ENCODE measurements at places on chromosomes 6 and 20.

DNA sequence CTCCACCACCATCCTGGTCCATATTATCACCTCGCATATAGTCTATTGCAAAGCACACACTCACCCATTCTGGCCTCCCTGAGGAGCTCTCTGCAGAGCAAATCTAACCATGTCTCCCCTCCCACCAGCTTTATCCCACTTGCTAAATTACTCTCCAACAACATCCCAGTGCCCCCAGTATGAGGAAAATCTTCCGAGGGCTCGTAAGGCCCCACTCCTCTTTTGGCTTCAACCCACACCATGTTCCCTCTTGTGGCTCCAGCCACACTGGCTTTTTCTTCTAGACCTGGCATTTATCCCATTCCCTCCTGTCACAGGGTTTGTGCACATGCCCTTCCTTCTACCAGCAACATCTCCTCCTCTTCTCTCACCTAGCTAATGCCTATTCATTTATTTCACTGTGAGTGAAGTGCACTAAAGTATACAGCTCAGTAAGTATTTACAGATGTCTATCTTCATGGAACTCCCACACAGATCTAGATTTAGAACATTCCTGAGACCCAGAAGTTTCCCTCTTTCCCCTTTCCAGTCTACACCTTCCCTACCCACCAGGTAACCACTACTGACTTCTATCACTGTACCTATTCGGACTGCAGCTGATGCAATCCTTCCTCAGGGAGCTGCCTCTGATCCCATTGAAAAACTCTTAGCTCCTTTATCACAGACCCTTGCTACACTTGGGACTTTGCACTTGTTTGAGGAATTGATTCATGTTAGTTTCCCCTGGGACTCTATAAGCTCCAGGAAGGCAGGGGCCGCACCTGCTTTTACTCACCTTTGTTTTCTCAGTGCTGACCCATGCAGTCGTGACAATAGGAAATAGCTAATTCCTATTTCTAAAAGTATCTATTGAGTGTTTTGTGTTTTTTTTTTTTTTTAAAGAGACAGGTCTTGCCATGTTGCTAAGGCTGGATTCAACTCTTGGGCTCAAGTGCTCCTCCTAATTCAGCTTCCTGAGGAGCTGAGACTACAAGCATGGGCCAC lies 15.5 kb downstream of the MRPL14 start:
- no peak for DNase-seq

DNA sequence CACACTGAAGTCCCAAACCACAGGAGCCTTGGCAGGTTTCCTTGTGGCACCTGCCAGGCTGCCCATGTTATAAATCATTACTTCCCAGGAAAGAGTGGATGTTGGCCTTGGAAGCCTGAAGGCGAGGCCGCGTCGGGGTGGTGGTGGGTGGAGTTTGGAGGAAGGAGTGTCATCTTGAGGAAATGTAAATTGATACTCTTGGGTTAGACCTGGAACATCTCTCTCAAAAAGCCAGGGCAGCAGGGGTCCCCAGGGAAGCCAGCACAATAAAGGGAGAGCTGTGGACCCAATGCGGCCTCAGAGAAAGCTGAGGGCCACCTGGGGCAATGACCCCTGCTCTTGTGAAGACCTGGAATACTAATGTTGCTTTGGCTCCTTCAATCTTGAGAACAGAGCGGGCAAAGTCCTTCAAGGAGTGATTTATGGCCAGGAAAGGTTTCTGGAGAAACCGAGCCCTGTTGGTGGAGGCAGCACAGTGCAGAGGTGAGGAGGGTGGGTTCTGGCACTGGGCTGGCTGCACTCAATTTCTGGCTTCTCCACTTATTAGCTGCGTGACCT lies 26.3 kb upstream of the TRAF3IP2 start:
- peak; percentile 64 for DNase-seq

GRCh38 chr6:79669766-79670165 lies 38.6 kb downstream of the SH3BGRL2 start:
- no peak for DNase-seq

DNA sequence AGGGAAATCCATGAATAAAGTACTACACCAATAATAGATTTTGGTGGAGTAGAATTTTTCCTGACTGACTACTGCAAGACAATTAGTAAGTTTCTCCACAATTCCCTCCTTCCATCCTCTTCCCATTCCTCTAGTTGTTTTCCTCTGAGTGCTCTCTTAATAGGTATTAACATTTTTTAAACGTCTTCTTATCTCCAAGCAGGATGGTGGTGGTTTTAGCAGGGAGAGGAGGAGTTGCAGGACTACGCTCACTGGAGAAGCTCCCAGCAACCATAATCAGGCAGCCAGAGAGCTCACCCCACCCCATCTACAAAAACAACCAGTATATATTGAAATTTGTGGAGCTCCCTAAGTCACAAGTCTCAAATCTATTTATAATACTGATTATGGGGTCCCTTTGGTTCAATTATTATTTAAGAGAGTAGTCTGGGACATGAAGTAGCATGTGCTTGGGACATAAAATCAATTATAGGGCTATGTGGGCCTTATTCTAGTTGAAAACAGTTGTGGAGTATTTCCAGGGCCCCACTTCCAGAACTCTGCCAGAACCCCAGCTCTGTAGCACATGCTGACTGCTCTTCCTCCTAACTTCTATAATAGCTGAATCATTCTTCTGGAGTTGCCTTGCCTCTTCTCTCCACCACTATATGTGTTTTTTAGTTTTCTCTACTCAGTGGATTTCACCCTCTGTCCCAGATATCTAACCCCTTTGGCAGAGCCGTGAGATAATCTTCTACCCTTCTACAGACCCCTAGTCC lies 49.8 kb downstream of the MYB start:
- no peak for DNase-seq

DNA sequence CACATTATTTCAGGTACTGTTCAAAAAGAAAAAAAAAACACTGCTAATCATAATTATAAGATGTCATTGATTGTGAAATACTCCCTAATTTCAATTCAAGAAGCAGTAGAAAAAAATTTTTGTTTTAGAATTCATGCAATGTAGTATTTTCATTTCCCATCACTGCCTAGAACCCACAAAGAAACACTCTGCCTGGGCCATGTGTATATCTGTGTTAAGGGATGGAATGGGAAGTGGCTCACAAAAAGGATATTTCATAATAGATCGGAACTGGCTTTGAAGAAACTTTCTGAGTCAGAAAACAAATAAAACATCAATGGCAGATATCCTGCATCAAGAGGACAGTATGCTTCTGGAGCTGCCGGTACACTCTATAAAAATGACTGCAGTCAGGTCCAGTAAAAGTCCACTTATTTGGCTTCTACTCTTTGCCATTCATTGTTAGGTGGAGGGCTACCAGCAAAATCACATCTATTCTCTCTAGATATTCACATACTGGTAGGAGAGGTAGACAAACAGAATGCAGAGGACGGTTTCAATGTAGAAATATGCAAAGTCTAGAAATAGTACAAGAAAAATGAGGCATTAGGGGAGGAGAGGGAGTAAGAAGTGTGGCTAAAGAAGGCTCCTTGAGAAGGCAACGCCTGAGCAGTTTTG lies 135.0 kb upstream of the TNFAIP3 start:
- DNase-seq = no peak

GRCh38 chr6:6915219-6915618 lies 192.5 kb upstream of the RREB1 start:
- DNase-seq = no peak
